ENCODE measurements at places on chromosomes 16 and 17. TPM values are rescaled to one million over a fixed set of nuclear protein-coding genes. Genes with fewer than 3 reads are reported as not detected.

Gene LGALS9C
- polyA plus RNA-seq, result not detected

Gene CDH3
- polyA plus RNA-seq, result not detected

Gene RPGRIP1L
- 2.9 TPM for polyA plus RNA-seq

Gene SARM1
- polyA plus RNA-seq, result 7.6 TPM

Gene PRR35
- not detected for polyA plus RNA-seq

Gene ARL5C
- not detected for polyA plus RNA-seq

Gene ANTKMT
- 54.9 TPM for polyA plus RNA-seq

Gene CX3CL1
- polyA plus RNA-seq, result not detected

Gene SOX9
- not detected for polyA plus RNA-seq

Gene TBX2
- polyA plus RNA-seq, result not detected

Gene ALDH3A1
- polyA plus RNA-seq, result not detected

Gene SLC5A11
- polyA plus RNA-seq, result not detected

All from naive B cell (primary cell).